ENCODE measurements at places on chromosomes 3 and 15.

DNA sequence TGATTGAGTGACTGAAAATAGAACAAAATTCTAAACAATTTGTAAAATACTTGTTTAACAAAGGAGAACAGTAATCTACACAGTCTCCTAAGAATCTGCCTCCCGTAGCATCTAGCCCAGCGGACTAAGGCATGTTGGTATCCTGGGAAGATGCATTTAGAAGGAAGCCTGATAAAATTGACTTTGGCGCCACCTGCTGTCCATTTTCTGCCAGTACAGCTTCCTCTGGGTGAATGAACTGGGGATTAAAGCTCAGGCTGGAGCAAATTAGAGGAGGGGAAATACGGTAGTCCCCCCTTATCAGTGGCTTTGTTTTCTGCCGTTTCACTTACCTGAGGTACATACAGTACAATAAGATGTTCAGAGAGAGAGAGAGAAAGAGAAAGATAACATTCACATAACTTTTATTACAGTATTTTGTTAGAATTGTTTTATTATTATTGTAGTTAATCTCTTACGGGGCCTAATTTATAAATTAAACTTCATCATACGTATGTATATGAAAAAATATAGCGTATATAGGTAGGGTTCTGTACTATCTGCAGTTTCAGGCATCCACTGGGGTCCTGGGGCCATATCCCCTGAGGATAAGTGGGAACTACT lies 191.6 kb downstream of the GAP43 start:
- peak; percentile 64 for DNase-seq

GRCh38 chr3:2554656-2555055 lies 456.0 kb downstream of the CNTN4 start:
- DNase-seq = no peak

DNA sequence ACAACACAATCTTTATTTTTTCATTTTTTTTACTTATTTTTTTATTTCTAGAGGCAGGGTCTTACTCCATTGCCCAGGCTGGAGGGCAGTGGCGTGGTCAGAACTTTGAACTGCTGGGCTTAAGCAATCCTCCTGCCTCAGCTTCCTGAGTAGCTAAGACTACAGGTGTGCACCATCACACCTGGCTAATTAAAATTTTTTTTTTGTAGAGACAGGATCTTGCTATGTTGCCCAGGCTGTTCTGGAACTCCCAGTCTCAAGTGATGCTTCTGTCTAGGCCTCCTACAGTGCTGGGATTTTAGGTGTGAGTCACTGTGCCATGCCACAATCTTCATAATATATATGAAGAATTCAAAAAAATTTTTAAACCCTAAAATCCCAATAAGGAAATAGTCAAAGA lies 20.8 kb downstream of the HSPBAP1 start:
- DNase-seq = no peak

GRCh38 chr15:25735550-25736384 lies 127.4 kb downstream of the ATP10A start:
- no peak for DNase-seq
